ENCODE measurements at places on chromosomes 6 and 20. TPM values are rescaled to one million over a fixed set of nuclear protein-coding genes. Genes with fewer than 3 reads are reported as not detected.

The TCF21 gene
- total RNA-seq, result 12.5 TPM

The PRL gene
- not detected for total RNA-seq

- no peak for DNase-seq
Observed at GRCh38 chr6:167013067-167013466, 13.9 kb downstream of the CEP43 start.

The MDFI gene
- total RNA-seq, result 37.3 TPM

DNA sequence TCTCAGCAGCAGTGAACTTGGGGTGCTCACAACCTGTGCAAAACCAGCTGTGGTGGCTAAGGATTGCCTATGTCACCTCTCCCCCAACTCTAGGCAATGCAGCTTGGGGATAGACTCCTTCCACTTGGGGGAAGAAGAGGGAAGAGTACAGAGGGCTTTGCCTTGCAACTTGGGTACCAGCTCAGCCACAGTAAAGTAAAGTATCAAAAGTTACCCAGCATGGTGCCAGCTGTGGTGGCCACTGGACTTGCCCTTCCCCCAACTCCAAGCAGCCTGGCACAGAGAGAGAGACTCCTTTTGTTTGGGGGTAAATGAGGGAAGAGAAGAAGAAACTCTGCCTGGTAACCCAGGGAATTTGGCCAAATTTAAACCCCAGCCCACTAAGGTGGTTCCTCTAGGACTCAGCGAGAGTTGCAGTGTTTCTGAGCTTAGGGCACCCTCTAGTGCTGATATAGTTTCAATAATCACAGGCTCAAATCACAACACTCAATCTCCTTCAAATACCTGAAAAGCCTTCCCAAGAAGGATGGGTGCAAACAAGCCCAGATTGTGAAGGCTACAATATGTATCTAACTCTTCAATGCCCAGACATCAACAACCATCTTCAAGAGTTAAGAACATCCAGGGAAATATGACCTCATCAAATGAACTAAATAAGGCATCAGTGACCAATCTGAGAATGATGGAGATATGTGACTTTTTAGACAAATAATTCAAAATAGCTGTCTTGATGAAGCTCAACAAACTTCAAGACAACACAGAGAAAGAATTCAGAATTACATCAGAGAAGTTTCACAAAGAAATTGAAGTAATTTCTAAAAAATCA is 7.6 kb upstream of the DEFB129 start:
- no peak for DNase-seq

GRCh38 chr6:27168108-27168507 is 79.4 kb upstream of the PRSS16 start:
- DNase-seq, result no peak

- no peak for DNase-seq
Observed at GRCh38 chr20:16922834-16923233, 174.7 kb downstream of the OTOR start.

The BMP7 gene
- 17.2 TPM for total RNA-seq

The ERVFRD-1 gene
- 0.25 TPM for total RNA-seq

DNA sequence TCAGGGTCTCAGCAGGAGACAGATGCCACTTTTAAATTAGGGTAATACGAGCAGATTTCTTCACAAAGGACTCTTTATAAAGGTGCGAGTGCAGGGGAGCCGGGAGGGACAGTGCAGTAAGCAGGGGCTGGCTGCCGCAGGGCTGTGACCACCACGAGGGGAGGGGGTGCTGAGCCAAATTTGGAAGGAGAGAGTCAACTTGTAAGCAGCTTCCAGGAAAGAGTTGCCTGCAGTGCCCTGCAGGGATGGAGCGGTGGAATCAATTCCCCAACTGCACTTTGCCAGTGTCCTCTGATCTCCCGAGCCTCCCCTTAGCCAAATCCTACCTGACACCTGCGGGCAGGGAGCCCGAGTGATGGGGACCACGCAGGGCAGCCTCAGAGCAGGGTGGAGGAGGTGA is 13.9 kb upstream of the CCDC167 start:
- DNase-seq, result no peak
